ENCODE measurements at places on chromosomes 3 and 15.

DNA sequence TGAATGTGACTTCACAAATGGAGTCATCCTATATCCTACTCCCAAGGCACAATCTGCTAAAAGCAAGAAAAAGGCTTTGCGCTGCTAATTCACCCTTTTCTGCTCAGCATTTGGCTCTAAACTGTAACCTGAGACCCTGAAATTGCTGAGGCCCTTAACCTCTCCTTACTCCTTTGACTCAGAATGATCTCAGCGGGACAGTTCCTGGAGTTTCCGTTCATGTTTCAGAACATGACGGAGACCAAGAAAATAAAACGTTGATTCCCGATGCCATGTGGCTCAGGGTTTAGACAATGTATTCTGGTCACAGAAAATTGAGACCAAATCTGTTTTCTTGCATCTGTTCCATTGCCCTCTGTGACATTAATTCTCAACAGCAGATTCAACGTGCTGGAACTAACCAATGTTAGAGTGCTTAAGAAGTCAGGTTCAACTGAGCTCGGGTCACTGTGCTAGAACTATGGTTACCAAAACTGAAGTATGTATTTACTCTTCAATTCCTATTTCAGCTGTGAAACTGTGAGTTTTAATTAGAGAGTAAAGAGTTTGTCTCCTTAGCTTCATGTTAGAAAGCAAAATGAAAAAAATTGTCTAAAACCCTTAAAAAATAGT lies 45.4 kb upstream of the TMC3 start:
- no peak for DNase-seq

DNA sequence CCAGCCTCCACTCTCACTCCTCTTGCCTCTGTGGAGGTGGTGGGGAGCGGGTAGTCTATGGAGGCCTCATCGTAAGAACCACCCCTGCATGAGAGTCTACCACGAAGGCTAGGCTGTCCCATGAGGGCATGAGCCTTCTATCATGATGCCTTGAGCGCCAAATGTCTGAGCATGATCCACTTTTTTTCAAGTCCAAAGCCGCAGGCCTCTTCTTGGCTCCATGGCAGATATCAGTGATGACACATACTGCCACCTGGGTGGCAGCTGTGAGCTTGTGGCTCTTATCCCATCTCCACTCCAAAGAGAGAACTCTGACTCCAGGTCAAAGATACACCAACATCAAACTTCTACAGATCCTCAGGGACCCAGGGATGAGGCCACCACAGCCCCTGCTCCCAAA lies 13.5 kb downstream of the POC1A start:
- no peak for DNase-seq

DNA sequence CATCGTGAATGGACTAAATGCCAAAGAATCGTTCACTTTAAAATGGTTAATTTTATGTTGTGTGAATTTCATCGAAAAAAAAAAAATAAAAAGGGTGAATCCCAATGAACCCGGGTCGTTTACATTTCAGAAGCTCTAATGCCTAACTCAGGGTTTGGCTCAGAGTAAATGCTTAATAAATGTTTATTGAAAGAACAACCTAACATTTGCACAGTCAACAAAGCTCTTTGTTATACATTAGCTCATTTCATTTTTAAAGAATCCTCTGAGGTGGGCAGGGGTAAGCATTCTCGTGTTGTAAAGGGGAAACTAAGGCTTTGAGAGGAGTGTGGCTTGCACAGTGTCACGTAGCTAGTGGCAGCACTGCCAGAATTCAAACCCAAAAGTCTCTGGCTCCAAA lies 109.5 kb downstream of the RPLP1 start:
- no peak for DNase-seq

DNA sequence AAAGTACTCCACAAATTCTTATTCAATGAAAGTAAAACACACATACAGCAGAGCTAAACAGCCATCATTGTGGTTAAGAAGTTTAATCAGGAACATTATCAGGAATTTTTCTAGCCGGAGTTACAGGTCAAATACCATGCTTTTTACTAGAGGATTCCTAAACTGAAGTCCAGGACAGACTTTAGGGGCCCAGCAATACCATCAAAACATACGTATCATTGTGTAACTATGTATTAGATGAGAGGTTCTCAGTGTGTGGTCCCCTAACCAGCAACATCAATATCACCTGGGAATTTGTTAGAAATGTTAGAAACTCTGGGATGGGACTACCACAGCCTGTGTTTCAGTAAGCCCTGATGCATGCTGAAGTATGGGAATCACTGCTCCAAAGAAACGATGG lies 404.2 kb upstream of the IL12A start:
- no peak for DNase-seq
